Camera-type eye (tissue), 1 donor: ENCODE measurements at places on chromosomes 4 and X. TPM values are rescaled to one million over a fixed set of nuclear protein-coding genes. Genes with fewer than 3 reads are reported as not detected.

Gene MYOZ2
- total RNA-seq, result 7.2 TPM

Gene RNF128
- 0.38 TPM for total RNA-seq

Gene AMOT
- total RNA-seq, result 30.5 TPM

Gene VAMP7
- 29.3 TPM for total RNA-seq

Gene TKTL2
- total RNA-seq, result 0.33 TPM

Gene CRLF2
- not detected for total RNA-seq

Gene LINC00632
- total RNA-seq, result 131 TPM

Gene HSFX4
- not detected for total RNA-seq
